ENCODE measurements at places on chromosomes 6 and 20. TPM values are rescaled to one million over a fixed set of nuclear protein-coding genes. Genes with fewer than 3 reads are reported as not detected.

The POU5F1 gene
- 0.51 TPM for total RNA-seq

The VWA7 gene
- 0.09 TPM for total RNA-seq

The GNAS-AS1 gene
- total RNA-seq, result 0.89 TPM

The CST2 gene
- total RNA-seq, result not detected

The LINC00237 gene
- total RNA-seq, result not detected

The EEF1A2 gene
- 3.9 TPM for total RNA-seq

The GHRH gene
- not detected for total RNA-seq

The SLC35B3 gene
- total RNA-seq, result 31.2 TPM

The PRELID3B gene
- total RNA-seq, result 65.9 TPM

The PACSIN1 gene
- total RNA-seq, result not detected

The GLP1R gene
- total RNA-seq, result not detected

The OR11A1 gene
- total RNA-seq, result not detected

The FARS2 gene
- 18.7 TPM for total RNA-seq

The CD93 gene
- 0.69 TPM for total RNA-seq

The GABRR1 gene
- not detected for total RNA-seq

The JAG1 gene
- total RNA-seq, result 9.5 TPM

The BMP7 gene
- total RNA-seq, result not detected

The CGA gene
- total RNA-seq, result not detected

The GABRR2 gene
- under 0.01 TPM for total RNA-seq

The PRDM1 gene
- total RNA-seq, result 8.0 TPM

The PTK7 gene
- total RNA-seq, result 257 TPM

The PTCRA gene
- not detected for total RNA-seq

The CFB gene
- 28.8 TPM for total RNA-seq

The TINAG gene
- total RNA-seq, result not detected

The OR2J3 gene
- total RNA-seq, result not detected

Measured in smooth muscle cell of the umbilical artery (primary cell).